ENCODE measurements at places on chromosomes 13 and 19.
A peak's percentile ranks its signal among the peaks of the same experiment; 100 is the strongest.

- DNase-seq, result peak; percentile 16
Measured at GRCh38 chr19:32691952-32692726, 518 bp downstream of the NUDT19 start.

DNA sequence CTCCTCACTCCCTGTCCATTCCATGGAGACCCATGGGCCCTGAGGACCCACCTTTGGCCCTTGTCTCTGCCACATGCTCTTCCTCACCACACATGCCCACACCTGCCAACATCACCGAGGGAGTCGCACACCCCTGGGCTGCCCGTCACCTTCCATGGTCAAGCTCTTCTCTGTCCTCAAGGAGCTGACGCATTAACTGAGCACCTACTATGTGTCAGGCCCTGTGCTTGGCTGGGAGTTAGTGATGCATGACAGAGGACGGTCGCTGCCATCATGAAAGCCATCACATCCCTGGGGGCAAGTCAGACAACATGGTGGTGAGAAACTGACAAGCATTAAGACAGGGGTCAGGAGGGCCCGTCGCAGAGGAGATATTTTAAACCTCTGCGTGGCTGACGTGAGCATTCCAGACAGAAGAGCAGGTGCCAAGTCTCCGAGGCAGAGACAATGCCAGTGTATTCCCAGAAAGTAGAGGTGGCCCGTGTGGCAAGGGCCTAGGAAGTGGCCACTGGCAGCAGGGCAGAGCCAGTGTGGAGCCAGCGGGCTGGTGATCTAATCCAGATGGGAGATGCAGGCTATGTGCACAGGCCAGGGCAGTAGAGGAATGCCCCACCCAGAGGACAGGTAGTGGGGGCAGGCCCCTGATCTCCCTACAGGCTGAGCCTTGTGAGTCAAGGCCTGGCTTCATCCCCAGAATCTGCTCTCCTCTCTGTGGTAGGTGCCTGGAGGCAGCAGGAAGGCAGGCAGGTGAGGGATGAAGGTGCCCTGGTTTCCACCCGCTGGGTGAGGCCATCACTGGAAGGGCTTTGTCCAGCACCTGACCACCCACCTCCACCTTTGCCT lies 21.2 kb downstream of the ELAVL1 start:
- DNase-seq, result no peak

DNA sequence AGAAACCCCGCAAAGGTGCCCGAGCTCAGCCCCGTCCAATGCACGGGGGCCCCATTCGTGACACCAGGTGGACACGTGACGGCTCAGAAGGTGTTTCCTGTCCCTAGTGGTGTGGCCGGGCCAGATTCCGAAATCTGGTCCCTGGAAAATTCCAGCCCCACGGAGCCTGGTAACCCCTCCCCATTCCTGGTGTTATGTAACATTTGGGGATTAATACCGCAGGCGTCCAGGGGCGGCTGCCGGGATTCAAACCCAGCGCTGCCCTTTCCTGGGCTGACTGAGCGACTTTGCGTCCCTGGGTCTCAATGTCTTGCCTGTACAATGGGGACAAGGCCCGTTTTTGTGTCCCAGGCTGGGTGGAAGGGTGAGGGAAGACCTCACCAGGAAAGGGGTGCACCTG lies 1.0 kb upstream of the PLK5 start:
- no peak for DNase-seq

DNA sequence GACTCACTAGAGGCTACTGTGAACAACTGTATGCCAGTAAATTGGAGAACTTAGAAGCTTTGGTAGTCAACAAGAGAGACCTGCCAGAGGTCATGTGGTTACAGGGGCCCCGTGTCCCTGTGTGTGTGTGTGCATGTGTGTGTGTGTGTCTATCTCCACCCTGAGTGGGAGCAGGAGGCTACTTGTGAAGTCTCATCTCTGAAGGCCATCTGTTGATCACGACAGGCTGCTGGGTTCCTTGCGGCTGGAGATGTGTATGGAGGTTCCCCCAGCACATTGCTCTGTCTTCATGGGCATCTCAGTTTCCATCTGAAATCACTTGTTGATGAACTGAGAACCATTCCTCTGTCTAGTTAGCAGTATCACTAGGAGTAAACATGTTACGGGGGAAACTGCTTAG lies 58.2 kb upstream of the TEX29 start:
- no peak for DNase-seq

- no peak for DNase-seq
Measured at GRCh38 chr19:15562861-15563260, 52.2 kb upstream of the CYP4F8 start.

GRCh38 chr19:51551673-51552432 lies 19.2 kb upstream of the ZNF175 start:
- DNase-seq, result no peak

GRCh38 chr13:50094615-50095293 lies 79.5 kb downstream of the KCNRG start:
- no peak for DNase-seq

DNA sequence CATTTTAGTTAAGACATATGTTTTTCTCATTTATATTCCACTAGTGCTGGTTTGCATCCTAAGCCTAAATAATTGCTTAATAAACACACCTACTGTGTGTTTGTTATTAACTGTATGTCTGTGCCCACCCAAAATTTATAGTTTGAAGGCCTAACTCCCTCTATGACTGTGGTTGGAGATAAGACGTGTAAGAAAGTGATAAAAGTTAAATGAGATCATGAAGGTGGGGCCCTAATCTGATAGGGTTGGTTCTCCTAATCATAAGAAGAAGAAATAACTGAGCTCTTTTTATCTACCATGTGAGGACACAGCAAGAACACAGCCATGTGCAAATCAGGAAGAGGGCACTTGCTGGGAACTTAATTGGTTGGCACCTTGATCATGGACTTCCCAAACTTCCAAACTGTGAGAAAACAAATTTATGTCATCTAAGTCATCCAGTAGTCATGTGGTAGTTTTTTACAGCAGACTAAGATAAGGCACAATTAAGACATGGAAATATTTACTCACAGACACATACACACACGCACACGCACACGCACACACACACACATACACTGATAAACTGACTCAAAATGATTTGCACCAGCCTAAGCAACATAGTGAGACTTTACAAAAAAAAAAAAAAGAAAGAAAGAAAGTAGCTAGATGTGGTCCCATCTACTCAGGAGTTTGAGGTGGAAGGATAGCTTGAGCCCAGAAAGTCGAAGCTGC lies 662.1 kb downstream of the PCDH9 start:
- DNase-seq, result no peak

- peak; percentile 67 for DNase-seq
Measured at GRCh38 chr19:46081928-46082727, 41.3 kb upstream of the IGFL4 start.

- no peak for DNase-seq
Measured at GRCh38 chr13:47475441-47475948, 525.6 kb downstream of the SUCLA2 start.

- DNase-seq, result no peak
Measured at GRCh38 chr19:44719262-44719701, 20.3 kb downstream of the CEACAM16 start.

GRCh38 chr19:18291019-18291524 lies 9.7 kb upstream of the JUND start:
- DNase-seq, result no peak

DNA sequence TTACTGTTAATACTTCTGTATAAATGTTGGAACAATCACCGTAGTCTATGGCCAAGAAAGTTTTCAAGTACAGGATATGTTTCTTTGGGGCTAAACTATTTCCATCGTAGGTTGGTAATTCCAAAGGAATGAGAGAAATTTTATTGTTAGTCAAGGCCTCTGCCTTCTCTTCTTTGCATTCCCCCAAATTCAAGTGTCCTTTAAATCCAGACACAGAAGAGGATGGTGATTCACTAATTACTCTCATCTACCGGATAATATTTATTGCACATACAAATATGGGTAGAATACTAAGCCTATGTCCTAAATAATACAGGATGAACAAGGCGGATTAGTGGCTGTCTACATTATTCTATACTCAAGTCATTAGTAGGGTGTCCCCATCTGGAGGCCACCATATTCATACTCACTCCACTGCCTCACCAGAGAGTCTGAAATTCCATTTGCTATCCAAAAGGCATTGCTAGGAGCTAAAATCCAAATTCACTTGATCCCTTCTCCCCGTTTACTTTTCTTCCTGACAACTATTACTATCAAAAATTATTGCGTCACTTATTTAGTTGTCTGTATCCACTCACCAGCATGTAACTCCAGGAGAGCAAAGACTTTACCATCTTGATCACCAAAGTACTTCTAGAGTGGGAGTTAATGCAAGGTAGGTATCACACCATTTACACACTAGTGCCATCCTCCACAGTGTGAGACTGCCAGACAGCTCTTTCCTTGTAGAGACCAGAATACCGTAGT lies 82.4 kb upstream of the SGCG start:
- DNase-seq, result no peak

- DNase-seq, result no peak
Measured at GRCh38 chr19:23776507-23777205, 18.0 kb upstream of the ZNF681 start.

All from Kasumi-1 (cell line).